ENCODE measurements at places on chromosomes 1 and 21. TPM values are rescaled to one million over a fixed set of nuclear protein-coding genes. Genes with fewer than 3 reads are reported as not detected.
A peak's percentile ranks its signal among the peaks of the same experiment; 100 is the strongest.

VWA1 gene
- 8.6 TPM for total RNA-seq

OR14K1 gene
- not detected for total RNA-seq

GRCh38 chr1:20367116-20367585 is 76.5 kb downstream of the VWA5B1 start:
- DNase-seq: no peak

GRCh38 chr1:30818568-30819243 is 61.1 kb upstream of the LAPTM5 start:
- DNase-seq: no peak

GRCh38 chr1:238141353-238141752 is 250.6 kb upstream of the ZP4 start:
- DNase-seq: peak; percentile 5

Measured in skin of body (tissue), 3 donors.